Hindlimb muscle (tissue), 1 donor: ENCODE measurements at places on chromosomes 6 and 20.

DNA sequence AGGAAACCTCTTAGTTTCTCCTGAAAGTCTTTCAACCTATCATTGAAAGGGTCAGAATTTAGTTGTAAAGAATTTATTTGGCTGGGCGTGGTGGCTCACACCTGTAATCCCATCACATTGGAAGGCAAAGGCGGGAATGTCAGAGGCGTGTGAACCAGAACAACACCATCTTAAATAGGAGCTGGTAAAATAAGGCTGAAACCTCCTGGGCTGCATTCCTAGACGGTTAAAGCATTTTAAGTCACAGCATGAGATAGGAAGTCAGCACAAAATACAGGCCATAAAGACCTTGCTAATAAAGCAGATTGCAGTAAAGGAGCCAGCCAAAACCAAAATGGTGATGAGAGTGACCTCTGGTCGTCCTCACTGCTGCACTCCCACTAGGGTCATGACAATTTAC lies 29.6 kb downstream of the OR2B2 start:
- DNase-seq: no peak

- DNase-seq: no peak
Measured at GRCh38 chr6:150271501-150272263, 97.1 kb upstream of the IYD start.

- DNase-seq: peak; percentile 10
Measured at GRCh38 chr6:133306931-133307330, 65.8 kb downstream of the EYA4 start.

- no peak for DNase-seq
Measured at GRCh38 chr6:111596784-111597183, 8.9 kb downstream of the TRAF3IP2 start.

- no peak for DNase-seq
Measured at GRCh38 chr6:60952500-60952899, 1333.5 kb downstream of the KHDRBS2 start.

- peak; percentile 51 for DNase-seq
Measured at GRCh38 chr20:53331151-53331973, 262.3 kb downstream of the ZNF217 start.

- DNase-seq: no peak
Measured at GRCh38 chr20:59666586-59666985, 62.2 kb downstream of the PHACTR3 start.

DNA sequence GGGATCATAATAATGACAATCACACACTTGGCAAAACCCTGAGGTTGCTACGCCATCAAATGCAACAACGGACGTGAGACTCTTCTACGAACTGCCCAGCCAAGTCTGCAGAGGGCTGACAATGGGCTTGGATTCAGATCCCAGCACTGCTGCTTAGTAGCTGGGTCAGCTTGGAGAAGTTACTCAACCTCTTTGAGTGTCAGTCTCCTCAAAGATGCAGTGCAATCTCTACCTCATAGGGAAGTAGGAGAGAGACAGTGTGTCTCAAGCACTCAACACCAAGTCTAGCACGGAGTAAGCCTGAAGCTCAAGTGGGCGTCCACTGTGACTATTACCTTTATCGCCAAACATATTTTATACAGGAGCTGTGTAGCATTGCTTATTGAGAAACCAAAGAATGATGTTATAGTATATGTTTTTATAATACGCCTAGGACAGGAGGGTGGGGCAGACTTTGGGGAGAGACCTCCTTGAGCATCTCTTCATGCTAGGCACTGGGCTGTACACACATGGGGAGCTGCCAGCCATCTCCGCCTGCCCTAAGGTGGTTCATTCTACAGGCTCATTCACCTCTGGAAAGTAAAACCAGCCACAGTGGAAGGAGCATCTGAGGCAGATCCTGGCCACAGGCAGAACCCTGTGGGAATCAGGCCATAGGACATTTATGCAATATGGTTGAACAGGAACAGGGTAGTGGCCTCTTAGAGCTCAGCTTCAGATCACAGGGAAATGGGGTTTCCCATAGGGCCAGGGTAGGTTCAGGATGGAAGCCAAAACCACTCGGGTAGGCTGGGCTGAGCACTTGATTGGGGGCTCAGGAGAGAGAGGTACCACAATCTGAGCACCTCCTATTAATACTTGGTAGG lies 160.2 kb downstream of the MRPL14 start:
- no peak for DNase-seq

GRCh38 chr6:133626096-133626666 lies 262.7 kb upstream of the TCF21 start:
- no peak for DNase-seq
